Suprapubic skin (tissue), 4 donors: ENCODE measurements at places on chromosomes 16 and 17.

DNA sequence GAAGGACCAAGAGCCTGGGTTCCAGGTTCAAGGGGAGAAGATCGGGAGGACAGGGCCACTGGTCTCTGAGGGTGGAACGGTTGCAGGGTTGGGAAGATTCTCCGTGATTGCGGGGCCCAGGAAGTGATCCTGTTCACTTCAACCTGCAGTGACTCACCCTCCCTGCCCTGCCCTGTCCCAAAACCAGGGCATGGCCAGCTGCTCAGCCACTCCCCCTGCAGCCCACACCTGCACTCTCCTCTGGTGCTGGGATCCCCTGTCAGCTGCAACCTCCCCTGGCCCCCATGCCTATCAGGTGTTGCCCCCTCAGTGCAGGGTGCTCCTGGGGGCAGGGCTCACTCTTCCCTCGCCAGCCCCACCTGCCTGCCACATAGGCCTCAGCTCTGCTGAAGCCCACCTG lies 1.1 kb downstream of the RUNDC3A start:
- no peak for DNase-seq

GRCh38 chr16:62391940-62392339 lies 355.7 kb upstream of the CDH8 start:
- DNase-seq = no peak

DNA sequence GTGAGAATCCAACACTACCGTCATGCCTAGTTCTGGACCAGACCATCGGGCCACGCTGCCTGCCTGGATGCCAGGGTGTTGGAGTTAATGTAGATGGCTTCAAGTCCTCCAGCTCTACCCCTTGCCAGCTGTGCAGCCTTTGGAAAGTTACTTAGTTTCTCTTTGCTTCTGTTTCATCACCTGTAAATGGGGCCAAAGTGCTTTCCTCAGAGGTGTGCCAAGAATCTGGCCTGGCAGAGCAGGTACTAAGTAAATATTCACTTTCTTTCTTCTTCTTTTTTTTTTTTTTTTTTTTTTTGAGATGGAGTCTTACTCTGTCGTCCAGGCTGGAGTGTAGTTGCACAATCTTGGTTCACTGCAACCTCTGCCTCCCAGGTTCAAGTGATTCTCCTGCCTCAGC lies 159.5 kb upstream of the RPL38 start:
- no peak for DNase-seq

DNA sequence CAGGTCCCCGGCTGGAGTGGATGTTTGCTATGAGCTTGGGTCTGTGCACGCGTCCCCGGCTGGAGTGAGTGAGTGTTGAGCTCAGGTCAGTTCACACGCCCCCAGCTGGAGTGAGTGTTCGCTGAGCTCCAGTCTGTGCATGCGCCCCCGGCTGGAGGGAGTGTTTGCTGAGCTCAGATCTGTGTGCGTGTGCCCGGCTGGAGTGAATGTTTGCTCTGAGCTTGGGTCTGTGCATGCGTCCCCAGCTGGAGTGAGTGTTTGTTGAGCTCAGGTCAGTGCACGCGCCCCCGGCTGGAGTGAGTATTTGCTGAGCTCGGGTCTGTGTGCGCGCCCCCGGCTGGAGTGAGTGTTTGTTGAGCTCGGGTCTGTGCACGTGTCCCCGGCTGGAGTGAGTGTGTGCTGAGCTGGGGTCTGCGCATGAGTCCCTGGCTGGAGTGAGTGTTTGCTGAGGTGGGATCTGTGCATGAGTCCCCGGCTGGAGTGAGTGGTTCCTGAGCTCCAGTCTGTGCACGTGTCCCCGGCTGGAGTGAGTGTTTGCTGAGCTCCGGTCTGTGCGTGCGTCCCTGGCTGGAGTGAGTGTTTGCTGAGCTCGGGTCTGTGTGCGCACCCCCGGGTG lies 284.2 kb downstream of the SNX29 start:
- no peak for DNase-seq
